Right cardiac atrium (tissue), 5 donors: ENCODE measurements at places on chromosomes 5 and 9. TPM values are rescaled to one million over a fixed set of nuclear protein-coding genes. Genes with fewer than 3 reads are reported as not detected.

DNA sequence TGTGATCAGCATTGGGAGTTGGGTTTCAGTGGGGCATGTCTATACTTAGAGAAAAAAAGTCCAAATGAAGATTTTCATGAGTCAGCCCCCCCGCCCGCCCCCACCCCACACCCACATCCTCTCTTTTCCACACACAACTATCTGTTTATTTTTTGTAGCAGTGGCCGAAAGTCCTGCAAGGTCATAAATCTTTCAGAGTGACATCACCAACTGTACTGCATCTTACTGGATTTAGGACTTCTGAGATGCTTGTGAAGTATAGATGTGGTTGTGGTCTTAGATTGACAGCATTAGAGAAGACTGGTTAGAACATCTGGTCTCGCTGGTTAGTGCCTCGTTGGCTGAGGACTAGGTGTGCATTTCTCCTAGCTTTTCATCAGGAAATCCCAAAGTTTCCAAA, 7.3 kb upstream of the ROPN1L start:
- DNase-seq = no peak

DNA sequence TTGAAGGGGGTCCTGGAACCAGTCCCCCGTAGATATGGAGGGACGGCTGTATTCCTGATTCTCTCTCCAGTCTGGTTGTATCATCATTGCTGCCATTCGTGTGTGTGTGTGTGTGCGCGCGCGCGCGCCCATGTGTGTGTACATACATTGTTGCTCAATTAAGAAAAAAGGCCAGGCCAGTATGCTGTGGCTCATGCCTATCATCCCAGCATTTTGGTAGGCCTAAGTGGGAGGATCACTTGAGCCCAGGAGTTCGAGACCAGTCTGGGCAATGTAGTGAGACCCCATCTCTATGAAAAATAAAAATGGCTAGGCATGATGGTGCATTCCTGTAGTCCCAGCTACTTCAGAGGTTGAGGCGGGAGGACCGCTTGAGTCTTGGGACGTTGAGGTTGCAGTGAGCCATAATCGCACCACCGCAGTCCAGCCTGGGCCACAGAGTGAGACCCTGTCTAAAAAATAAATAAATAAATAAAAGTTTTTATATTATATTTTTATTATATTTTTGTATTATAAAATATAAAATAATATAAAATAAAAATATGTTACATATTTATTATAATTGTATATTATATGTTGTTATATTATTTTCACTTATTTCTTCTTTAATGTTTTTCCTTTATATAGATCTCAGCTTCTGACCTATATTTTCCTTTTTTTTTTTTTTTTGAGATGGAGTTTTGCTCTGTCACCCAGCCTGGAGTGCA, 53.2 kb downstream of the SPIN1 start:
- DNase-seq = no peak

DNA sequence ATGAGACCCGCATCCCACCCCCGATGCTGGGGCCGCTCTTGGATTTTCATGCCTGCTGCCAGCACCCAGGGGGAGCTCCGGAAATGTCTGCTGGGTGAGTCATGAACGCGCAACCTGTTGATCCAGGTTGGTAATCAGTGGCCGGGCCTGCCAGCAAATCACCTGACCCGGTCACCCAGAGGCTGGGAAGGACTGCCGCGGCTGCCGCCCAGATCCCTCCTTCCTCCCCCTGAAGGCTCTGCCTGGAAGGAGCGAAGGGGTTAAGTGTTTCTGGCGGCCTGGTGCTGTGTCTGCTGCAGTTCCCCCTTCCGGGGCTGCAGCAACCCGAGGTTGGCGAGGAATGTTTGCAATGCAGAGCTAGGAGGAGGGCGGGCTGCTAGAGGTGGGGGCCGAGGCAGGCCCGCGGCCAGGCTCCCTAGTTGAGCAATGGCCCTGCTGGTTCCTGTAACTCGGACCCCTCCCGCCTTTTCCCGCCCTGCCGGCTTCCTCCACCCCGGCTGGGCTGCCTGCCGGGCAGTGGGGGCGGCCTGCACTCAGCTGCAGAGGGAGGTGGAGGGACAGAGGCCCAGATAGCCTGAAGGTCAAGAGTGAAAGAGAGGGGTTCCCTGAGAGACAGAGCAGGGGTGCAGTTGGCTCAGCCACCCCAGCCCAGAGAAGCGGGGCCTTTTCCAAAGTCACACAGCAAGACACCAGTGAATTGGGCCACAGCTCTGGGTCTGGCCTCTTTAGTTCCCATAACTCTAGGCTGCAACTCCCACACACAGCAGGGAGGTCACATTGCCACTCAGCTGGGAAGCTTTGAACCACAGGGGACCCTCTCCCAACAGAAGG, 156.3 kb upstream of the IER5L start:
- DNase-seq = peak; percentile 98

DNA sequence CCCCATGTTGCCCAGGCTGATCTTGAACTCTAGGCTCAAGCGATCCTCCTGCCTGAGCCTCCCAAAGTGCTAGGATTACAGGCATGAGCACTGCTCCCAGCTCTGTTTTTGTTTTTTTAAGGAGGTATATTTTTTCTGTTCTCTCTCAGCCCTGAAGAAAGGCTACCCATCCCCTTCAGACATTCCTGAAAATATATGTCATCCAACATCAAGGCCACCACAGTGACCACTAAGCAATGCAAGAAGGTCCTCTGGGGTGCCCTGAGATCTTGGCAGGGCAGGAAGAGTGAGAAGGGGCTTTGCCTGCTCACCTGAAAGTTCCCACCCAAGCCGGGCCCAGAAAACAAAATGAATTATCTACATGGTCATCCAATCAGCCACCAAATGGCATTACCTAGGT, 47.8 kb upstream of the IL17B start:
- DNase-seq = no peak

SPAG8 gene
- 2.6 TPM for total RNA-seq

- DNase-seq = no peak
These were observed 46.7 kb downstream of the FANCC start for GRCh38 chr9:95270790-95271189.

- no peak for DNase-seq
These were observed 15.1 kb upstream of the LCP2 start for GRCh38 chr5:170312666-170313065.

- DNase-seq = no peak
These were observed 14.7 kb downstream of the FOCAD start for GRCh38 chr9:20698782-20699181.

- no peak for DNase-seq
These were observed 446.2 kb downstream of the PLK2 start for GRCh38 chr5:58013542-58014258.

GRCh38 chr5:159027504-159027903, 72.2 kb downstream of the EBF1 start:
- DNase-seq = no peak

DNA sequence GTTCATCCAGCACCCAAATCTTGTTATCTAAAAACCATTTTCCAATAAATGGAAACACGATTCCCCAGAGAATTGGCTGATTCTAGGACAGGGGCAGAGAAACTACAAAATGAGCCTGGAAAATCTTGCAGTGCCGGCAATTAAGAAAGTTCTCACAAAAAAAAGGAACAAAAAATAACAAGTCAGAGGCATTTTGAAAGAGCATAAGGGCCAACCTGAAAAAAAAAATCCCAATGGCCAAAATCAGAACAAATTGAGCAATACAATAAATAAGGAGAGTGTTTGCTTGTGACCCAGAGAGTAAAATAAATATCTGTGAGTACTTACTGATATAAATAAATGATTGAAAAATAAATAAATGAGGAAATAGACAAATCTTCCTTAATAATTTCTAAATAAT, 55.1 kb upstream of the S1PR3 start:
- DNase-seq = no peak

GRCh38 chr5:59773294-59773693, 120.2 kb downstream of the PDE4D start:
- DNase-seq = no peak

SPINK9 gene
- 1.2 TPM for total RNA-seq

DNA sequence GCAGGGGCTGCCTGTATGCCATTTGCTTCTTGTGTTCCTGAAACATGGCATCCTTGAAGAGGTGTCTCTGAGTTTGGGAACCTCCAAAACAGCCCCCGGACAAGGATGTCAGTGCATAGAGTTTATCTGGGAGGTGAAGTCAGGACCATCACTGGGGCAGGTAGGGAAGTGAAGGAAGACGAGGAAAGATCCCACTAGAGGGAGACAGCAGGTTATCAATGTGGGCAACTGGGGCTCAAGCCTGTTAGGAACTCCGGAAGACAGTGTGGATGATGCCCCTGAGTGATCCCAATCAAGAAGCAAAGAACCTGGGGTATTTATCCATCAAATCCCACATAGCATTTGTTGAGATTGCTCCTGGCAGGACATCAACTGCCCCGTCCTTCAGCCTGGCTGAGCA, 233.1 kb downstream of the AGTPBP1 start:
- no peak for DNase-seq

SOWAHA gene
- total RNA-seq = 0.11 TPM

SYK gene
- 9.5 TPM for total RNA-seq

DNA sequence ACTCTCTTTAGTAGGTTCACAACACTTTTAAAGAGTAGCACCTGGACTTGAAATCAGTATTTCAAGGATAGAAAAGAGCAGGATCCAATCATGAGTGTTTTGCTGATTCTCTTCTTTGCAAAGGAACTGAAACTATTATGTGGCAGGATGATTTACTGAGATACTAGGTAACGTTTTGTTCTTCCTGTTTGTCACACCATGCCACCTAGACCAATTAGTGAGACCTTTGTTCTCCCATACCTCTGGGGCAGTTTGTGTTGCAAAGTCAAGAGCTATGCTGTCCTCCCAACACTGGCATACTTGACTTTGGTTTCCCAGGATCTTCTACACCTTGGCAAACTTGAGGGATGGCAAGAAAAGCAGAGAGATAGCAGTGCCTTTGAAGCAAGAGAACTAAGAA, 43.4 kb downstream of the PPP1R2B start:
- no peak for DNase-seq
